ENCODE measurements at places on chromosomes 3 and 15. TPM values are rescaled to one million over a fixed set of nuclear protein-coding genes. Genes with fewer than 3 reads are reported as not detected.

DGKG gene
- 4.7 TPM for total RNA-seq

RARRES1 gene
- total RNA-seq, result 41.5 TPM

- DNase-seq, result no peak
Observed at GRCh38 chr3:195839260-195840010, 27.7 kb upstream of the MUC4 start.

GRCh38 chr15:36177590-36178302 is 401.7 kb upstream of the CDIN1 start:
- no peak for DNase-seq

- no peak for DNase-seq
Observed at GRCh38 chr3:28972921-28973320, 307.9 kb upstream of the RBMS3 start.

DNA sequence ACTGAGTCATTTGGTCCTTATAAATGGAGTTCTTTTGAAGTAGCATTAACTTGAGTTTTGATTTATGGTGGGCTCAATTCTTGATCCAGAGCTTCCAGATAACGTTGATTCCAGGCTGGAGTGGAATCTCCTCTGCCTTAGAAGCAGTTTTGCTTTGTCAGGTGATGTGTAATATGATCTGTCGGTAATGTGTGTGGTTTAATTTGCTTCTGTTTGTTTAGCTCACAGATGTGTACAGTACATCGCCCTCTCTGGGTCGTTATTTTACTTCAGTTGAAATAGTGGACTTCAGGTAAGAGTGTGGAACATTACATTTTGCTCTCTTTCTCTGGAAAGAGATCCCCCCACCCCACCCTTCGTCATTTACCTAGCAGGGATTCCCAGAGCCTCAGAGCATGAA is 23.1 kb downstream of the C3orf52 start:
- DNase-seq, result no peak

- DNase-seq, result no peak
Observed at GRCh38 chr3:29370476-29371420, 89.9 kb downstream of the RBMS3 start.

DNA sequence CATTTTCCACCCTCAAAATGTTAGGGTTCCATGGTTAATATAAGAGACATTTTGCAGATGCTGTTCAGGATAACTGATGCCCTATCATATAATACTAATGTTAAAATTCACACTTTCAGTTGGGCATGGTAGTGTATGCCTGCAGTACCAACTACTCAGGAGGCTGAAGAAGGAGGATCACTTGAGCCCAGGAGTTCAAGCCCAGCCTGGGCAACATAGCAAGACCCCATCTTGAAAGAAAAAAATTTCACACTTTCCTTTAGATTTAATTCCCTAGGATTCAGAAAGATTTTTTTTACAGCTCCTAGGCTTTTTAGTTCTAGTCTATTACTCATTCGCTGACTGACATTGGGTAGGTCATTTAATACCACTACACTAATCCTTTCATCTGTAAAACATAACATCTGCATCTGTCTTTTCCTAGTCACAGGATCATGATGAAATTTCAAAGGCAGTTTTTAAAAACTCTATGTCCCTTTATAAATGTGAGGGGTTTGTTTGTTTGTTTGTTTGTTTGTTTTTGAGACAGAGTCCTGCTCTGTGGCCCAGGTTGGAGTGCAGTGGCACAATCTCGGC is 103.7 kb downstream of the MYO5A start:
- no peak for DNase-seq

ABHD17C gene
- 41.4 TPM for total RNA-seq

DNA sequence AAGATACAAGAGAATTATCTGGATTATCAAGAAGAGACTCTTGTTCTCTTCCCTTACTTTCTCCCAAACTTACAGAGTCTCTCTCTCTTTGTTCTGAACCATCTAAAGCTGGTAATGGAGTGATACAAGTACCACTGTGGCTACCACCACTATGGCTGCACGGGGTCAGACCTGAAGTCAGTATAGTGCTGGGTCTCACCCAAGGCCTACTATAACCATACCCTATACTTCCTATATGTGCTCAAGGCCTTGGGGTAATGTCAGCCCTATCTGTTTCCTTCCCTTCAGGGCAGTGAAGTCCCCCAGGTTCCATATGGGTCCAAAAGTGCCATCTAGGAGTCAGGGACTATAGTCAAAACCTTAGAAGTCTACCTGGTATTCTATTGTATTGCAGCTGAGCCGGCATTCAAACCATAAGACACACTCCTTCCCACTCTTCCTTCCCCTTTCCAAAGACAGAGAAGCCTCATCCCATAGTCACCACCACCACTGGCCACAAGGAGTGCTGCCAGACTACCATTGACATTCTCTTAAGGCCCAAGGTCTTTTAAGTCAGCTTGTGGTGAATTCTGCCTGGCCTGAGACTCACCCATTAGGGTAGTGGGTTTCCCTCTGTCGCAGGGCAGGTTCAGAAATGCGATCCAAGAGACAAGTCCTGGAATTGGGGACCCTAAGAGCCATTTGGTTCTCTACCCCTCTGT is 615.0 kb upstream of the NECTIN3 start:
- no peak for DNase-seq

DNA sequence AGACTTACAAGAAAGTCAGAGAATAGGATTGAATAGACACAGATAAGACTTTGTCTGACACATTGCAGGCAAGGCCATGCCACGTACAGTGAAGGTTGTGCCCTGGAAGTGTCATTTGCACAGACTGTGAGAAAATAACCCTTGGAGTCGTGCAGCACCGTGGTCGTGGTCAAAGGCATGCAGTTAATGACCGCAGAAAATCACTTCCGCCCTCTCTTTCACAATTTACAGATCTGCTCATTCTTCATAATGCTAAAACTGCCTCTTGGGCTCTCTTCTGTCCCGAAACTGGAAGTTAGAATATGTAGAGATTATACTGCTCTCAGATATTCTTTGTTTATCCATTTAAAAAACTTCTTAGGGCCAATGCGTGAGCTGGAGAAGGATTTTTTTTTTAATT is 73.2 kb upstream of the CTXND1 start:
- no peak for DNase-seq

- DNase-seq, result no peak
Observed at GRCh38 chr3:152319256-152319655, 50.5 kb downstream of the MBNL1 start.
